ENCODE measurements at places on chromosomes 4 and X. TPM values are rescaled to one million over a fixed set of nuclear protein-coding genes. Genes with fewer than 3 reads are reported as not detected.

SRPK3 gene
- not detected for total RNA-seq

KLHL34 gene
- 1.4 TPM for total RNA-seq

SYAP1 gene
- total RNA-seq, result 15.6 TPM

CCDC120 gene
- 7.5 TPM for total RNA-seq

VEGFD gene
- not detected for total RNA-seq

MAGED2 gene
- total RNA-seq, result 56.3 TPM

C4orf51 gene
- total RNA-seq, result not detected

CLCN5 gene
- total RNA-seq, result 3.5 TPM

CCKAR gene
- total RNA-seq, result not detected

CCDC110 gene
- total RNA-seq, result not detected

TMEM271 gene
- not detected for total RNA-seq

WDR45 gene
- 63.5 TPM for total RNA-seq

CLTRN gene
- 0.13 TPM for total RNA-seq

TEX13C gene
- total RNA-seq, result not detected

SCML1 gene
- total RNA-seq, result 6.3 TPM

LRP2BP gene
- total RNA-seq, result 0.70 TPM

GPRASP1 gene
- 2.6 TPM for total RNA-seq

Data from activated naive CD4-positive, alpha-beta T cell treated with anti-CD3 and anti-CD28 coated beads, Interleukin-2, amount 10 ng/mL, durations not matched to agents 5 hours and 36 hours (primary cell).